ENCODE measurements at places on chromosomes 2 and 18.

GRCh38 chr18:31647127-31647753 is 37.1 kb downstream of the B4GALT6 start:
- no peak for DNase-seq

GRCh38 chr2:19955544-19956422 is 34.1 kb downstream of the WDR35 start:
- DNase-seq: no peak

DNA sequence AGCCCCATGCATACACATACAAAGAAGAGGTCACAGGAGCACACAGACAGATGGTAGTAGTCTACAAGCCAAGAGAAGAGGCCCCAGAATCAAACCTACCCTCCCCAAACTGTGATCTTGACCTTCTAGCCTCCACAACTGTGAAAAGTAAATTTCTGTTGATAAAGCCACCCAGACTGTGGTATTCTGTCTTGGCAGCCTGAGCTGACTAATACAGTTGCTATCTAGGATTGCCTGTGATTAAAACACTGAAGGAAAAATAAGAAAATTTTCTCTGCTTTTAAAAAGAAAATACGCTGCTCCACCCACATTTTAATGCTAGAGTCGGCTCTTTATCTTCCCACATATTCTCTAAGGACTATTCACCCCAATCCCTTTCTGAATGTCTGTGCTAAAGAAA is 143.7 kb upstream of the TMEM200C start:
- DNase-seq: no peak

GRCh38 chr18:74446631-74447403 is 10.3 kb downstream of the DIPK1C start:
- DNase-seq: no peak

DNA sequence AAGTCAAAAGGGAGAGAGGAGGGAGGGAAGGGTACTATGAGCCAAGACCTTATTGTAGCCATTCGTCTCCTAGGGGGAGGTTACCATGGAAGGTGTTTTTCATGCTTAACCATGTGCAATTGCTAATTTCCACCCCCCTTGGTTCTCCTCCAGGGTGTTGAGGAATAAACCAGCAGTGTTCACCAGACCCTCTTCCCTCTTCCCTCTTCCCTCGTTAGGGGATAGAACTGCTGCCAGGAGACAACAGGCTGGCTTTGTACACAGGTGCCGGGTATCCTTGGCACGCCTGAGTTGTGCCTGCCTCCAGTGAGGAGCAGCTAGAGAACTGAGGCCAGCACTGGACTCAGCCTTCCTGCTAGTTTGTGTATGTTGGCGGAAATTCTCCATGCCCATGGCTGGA is 41.1 kb upstream of the ARL5A start:
- DNase-seq: no peak

Measured in SHP77 treated with DMSO at 0.1 percent for 48 hours (cell line).